ENCODE measurements at places on chromosomes 7 and 10.

DNA sequence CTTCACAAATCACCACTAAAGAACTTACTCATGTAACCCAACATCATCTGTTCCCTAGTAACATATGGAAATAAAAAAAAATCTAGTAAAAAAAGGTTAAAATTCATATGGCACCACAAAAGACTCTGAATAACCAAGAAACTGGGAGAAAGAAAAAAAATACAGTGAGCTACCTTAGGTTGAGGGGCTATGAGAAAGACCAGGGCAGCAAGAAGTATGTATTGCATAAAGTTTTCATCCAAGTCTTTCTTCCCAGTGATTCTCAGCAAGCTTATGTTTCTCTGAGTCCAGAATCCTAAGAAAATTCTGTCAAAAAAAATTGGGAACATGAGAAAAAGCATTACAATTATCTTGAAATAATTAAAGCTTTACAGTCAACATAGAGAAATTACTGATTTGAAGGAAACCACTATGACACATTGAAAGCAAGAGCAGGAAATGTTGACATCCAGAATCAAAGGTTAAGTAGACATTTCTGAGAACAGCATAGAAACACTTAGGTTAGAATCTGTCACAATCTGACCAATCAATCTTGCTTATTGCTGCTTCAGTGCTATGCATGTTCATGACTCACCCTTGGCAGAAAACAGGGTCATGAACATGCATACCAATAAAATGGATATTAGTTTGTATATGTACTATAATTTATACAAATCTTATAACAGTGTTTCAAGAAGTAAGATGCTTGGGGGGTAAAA lies 494.0 kb upstream of the POT1 start:
- DNase-seq, result no peak

- no peak for DNase-seq
Measured at GRCh38 chr7:116595063-116595462, 70.2 kb downstream of the CAV1 start.

DNA sequence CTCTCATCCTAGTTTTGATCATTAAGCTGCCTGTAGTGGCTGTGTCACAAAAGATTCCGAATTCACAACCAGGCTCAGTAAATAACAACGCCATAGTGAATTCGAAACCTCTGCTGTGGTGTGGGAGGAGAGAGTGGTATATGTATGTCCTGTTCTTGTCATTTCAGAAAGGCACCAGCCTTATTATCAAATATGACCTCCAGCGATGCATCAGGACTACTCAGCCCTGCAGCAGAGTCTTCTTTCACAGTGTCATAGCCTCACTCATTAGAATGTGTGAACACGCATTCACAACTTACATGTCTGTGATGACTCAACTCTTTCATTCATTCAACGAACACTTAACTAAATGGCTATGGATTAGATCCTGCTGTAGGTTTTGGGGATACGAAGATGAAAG lies 15.3 kb downstream of the AOC1 start:
- no peak for DNase-seq

GRCh38 chr10:84818961-84819360 lies 490.6 kb downstream of the CCSER2 start:
- DNase-seq, result no peak

GRCh38 chr7:5691606-5692005 lies 89.9 kb downstream of the RNF216 start:
- no peak for DNase-seq

DNA sequence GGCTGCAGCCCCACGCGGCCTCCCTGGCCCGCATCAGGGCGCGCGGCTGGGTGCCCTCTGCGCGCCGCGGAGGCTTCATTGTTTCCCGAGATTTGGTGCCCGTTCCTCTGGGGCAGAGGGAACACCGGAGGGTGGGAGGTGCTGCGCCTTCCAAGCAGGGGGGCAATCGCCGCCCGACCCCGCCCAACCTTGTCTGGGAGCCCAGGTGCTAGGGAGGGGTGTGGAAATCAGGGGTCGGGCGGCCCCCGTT lies 1.0 kb upstream of the NRP1 start:
- no peak for DNase-seq

- no peak for DNase-seq
Measured at GRCh38 chr10:43121444-43121843, 16.8 kb upstream of the CSGALNACT2 start.

- DNase-seq, result no peak
Measured at GRCh38 chr7:85070967-85071628, 115.8 kb downstream of the SEMA3D start.

GRCh38 chr7:150781103-150781502 lies 19.1 kb downstream of the TMEM176B start:
- no peak for DNase-seq

GRCh38 chr10:58574058-58574457 lies 61.4 kb downstream of the BICC1 start:
- DNase-seq, result no peak

DNA sequence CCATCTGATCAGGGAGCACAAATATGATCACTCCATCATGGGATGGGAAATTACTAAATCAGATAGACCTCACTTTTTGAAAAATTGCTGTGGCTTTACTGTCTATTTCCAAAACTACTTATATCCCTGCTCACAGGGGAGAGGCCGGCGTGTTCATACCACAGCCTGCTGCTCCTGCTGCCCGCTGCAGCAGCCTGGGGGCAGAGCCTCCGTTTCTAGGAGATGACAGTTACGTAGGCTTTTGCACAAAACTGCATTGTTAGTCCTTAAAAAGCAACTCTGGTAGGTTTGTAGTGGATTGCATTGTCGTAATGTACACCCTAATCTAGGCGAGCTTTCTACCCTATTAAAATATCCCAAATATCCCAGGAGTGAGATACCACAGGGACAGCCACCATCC lies 203.7 kb downstream of the EBF3 start:
- no peak for DNase-seq

- DNase-seq, result no peak
Measured at GRCh38 chr7:131933751-131934289, 377.4 kb upstream of the PODXL start.

DNA sequence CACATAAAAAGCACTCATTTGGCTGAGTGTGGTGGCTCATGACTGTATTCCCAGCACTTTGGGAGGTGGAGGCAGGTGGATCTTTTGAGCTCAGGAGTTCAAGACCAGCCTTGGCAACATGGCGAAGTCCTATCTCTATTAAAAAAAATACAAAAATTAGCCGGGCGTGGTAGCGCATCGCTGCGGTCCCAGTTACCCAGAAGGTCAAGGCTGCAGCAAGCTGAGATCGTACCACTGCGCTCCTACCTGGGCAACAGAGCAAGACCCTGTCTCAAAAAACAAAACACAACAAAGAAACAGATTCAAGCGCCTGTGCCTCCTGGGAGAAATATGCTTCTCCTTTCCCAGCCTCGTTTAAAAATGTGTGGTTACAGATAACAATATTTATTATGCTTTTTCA lies 2.2 kb upstream of the ABCF2 start:
- no peak for DNase-seq
